Placental epithelial cell (primary cell): ENCODE measurements at places on chromosomes 2 and 18. TPM values are rescaled to one million over a fixed set of nuclear protein-coding genes. Genes with fewer than 3 reads are reported as not detected.

Gene EPB41L3
- total RNA-seq: 89.9 and 122 TPM in 2 replicates

Gene LONRF2
- total RNA-seq: under 0.01 and 0.39 TPM in 2 replicates

Gene SULT1C4
- total RNA-seq: not detected in 2 replicates

Gene CTDSP1
- total RNA-seq: 77.3 and 130 TPM in 2 replicates

Gene C2orf92
- 4.7 and 9.0 TPM in 2 replicates for total RNA-seq

Gene SPP2
- total RNA-seq: not detected in 2 replicates

Gene GKN2
- total RNA-seq: not detected in 2 replicates

Gene LCT
- total RNA-seq: under 0.01 TPM in 1 of 2 replicates, not detected in the other

Gene COL3A1
- total RNA-seq: 3,456 and 6,874 TPM in 2 replicates

Gene PIKFYVE
- total RNA-seq: 28.0 and 31.4 TPM in 2 replicates

Gene SMAD2
- 31.4 and 111 TPM in 2 replicates for total RNA-seq

Gene TGFA
- total RNA-seq: 3.1 and 4.7 TPM in 2 replicates

Gene SNORC
- total RNA-seq: 0.33 and 0.79 TPM in 2 replicates

Gene MC4R
- not detected in 2 replicates for total RNA-seq

Gene AKAIN1
- total RNA-seq: not detected in 2 replicates

Gene ZSWIM2
- total RNA-seq: not detected in 2 replicates

Gene PSTPIP2
- 8.6 and 9.2 TPM in 2 replicates for total RNA-seq

Gene ASXL3
- total RNA-seq: 0.11 and 1.6 TPM in 2 replicates
